Sigmoid colon (tissue), 7 donors: ENCODE measurements at places on chromosomes 3 and 15. TPM values are rescaled to one million over a fixed set of nuclear protein-coding genes. Genes with fewer than 3 reads are reported as not detected.

FRMD4B gene
- polyA plus RNA-seq, result 8.2 TPM

- no peak for DNase-seq
These were observed 397.1 kb upstream of the CFAP20DC start for GRCh38 chr3:59446775-59447465.

AHSG gene
- not detected for polyA plus RNA-seq

GOLGA8Q gene
- polyA plus RNA-seq, result 0.50 TPM

- no peak for DNase-seq
These were observed 61.4 kb upstream of the C15orf39 start for GRCh38 chr15:75140080-75140879.

DNA sequence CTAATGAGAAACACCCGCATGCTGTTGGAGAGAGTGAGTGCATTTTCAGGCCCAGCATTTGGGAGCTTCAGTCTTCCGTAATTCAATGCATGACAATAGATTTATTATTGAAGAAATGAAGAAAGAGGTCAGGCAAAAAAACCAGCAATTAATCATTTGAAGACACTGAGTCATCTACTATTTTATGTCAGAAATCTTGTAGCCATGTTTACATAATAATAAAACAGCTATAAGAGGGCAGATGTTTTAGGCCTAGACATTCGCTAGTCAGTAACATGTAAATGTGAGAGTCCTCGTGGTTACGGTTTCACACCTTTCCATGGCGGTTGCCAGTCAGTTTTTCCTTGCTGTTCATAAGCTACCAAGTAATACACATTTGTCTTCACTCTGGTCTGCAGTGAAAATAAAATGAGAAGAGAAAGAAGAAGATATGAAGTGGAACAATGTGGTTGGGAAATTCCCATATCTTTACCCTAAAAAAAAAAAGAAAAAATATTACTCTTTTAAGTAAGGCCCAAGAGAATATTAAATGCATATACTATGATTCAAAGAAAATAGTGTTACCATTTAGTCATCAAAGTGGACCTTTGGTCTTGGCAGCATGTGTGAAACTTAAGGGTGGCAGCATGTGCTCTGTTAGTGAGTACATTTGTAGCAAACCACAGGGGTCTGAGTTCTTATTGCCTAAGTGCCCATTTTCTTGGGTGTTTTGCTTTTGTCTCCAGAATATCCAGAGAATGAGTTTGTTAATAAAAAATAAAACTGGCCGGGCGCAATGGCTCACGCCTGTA is 140.5 kb upstream of the TBL1XR1 start:
- DNase-seq, result no peak

ZNF662 gene
- polyA plus RNA-seq, result 2.4 TPM

PLSCR5 gene
- not detected for polyA plus RNA-seq

GRCh38 chr15:63232405-63232804 is 43.0 kb downstream of the RAB8B start:
- DNase-seq, result no peak

DNA sequence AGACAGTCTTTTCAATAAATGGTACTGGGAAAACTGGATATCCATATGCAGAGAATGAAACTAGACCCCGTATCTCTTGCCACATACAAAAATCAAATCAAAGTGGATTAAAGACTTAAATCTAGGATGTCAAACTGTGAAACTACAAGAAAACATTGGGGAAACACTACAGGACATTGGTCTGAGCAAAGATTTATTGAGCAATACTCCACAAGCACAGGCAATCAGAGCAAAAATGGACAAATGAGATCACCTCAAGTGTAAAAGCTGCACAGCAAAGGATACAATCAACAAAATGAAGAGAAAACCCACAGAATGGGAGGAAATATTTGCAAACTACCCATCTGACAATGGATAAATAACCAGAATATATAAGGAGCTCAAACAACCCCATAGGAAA is 38.4 kb upstream of the MBNL1 start:
- DNase-seq, result no peak

ZNF280D gene
- 12.0 TPM for polyA plus RNA-seq

GRCh38 chr3:115713284-115713683 is 90.0 kb downstream of the GAP43 start:
- no peak for DNase-seq

DNA sequence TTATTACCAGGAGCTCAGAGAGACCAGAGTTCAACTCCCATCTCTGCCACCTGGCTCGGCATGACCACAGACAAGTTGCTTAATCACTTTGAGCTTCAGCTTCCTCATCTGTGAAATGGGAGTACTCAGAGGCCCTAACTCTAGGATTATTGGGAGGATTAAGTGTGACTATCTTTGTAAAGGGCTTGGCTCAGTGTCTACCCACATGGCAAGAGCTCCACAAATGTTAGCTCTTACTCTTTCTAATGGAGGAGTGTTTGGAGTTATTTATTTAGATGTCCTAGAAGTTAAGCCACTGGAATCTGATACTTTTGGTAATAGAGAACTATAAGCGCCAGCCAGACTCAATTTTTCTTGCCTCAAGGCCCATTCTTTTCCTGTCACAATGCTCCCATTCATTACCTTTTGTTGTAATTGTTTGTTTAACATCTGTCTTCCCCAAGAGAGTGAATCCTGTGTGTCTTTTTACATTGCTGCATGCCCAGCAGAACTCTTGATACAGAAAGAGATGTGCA is 12.3 kb upstream of the LMCD1 start:
- no peak for DNase-seq

CASR gene
- not detected for polyA plus RNA-seq

DNA sequence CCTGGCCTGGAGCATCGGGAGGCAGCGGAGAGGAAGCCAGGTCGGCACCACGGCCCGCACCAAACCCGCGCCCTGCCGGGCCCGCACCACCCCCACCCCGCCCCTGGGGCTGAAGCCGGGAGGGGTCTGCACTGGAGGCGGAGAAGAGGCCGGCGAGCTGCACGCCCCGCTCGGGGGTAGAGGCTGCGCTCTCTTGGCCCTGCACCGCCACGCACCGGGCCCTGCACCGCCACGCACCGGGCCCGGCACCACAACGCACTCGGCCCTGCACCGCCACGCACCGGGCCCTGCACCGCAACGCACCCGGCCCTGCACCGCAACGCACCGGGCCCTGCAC is 41.4 kb downstream of the MUC20 start:
- DNase-seq, result no peak

IGSF11 gene
- polyA plus RNA-seq, result not detected

DNA sequence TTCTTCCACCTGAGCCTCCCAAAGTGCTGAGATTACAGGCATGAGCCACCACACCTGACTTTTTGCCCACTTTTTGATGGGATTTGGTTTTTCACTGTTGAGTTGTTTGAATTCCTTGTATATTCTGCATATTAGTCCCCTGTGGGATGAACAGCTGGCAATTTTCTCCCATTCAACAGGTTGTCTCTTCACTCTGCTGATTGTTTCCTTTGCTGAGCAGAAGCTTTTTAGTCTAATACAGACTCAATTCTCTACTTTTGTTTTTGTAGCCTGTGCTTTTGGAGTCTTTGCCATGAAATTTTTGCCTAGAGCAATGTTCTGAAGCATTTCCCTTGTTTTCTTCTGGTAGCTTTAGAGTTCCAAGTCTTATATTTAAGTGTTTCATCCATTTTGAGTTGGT is 62.7 kb upstream of the MFGE8 start:
- no peak for DNase-seq

LDHAL6B gene
- polyA plus RNA-seq, result not detected

DNA sequence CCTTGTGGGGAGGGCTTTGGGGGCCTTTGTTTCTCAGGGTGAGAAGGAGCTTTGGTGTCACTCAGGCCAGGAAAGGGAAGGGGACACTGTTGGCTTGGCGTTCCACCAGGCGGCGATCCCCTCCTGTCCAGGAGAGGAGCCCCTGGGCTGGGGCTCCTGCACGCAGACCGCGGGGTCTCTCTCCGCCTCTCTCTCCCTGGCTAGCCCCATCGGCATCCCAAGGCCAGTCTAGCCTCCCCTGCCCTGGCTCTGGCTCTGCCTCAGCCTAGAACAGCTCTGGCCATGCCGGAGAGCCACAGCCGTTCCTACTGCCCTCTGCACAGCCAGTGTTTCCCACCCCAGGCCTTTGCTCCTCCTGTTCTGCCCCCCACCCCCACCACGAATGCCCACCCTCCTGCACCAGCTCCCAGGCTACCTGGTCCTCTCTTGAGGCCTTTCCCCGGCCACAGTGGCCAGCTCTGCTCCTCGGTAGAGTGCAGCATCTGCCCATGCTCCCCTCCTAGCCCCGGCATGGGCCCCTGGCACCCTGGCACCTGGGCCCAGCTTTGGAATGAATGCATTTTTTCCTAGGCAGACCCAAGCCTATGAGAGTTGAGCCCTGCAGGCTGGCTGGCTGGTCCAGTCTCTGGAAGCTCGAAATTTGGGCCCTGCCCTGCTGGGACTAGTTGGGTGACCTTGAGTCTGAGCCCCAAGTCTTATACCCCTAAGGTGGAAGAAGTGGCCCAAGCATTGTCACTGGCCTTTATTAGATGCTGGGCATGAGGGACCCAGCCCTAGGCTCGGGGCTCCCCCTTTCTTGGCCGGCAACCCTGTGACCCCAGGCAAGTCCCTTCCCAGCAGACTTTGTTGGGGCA is 2.4 kb downstream of the PLXNA1 start:
- DNase-seq, result no peak

- DNase-seq, result no peak
These were observed 67.8 kb downstream of the ARHGAP31 start for GRCh38 chr3:119362010-119362409.

HTR3E gene
- 1.2 TPM for polyA plus RNA-seq

SLC51B gene
- 76.3 TPM for polyA plus RNA-seq

LRRC15 gene
- polyA plus RNA-seq, result 0.20 TPM

AMIGO3 gene
- 0.46 TPM for polyA plus RNA-seq

DNA sequence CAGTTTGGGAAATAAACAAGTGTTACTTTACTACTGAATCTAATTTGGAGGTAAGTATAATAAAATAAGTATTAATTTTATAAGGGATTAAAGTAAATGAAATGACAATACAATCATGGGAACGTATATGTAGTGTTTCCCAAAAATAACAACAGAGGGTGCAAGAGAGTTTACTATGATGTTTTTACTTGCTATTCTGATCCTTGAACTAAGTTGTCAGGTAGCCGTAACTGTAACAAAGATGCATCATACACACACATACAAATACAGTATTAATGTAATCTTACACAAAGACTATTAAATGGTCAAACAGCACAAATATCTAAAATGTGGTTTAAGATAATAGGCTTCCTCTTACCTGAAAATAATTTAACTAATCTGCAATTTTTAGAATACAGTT is 311.4 kb downstream of the TBC1D5 start:
- DNase-seq, result no peak

- DNase-seq, result no peak
These were observed 94.3 kb downstream of the OXNAD1 start for GRCh38 chr3:16359331-16359730.

DNA sequence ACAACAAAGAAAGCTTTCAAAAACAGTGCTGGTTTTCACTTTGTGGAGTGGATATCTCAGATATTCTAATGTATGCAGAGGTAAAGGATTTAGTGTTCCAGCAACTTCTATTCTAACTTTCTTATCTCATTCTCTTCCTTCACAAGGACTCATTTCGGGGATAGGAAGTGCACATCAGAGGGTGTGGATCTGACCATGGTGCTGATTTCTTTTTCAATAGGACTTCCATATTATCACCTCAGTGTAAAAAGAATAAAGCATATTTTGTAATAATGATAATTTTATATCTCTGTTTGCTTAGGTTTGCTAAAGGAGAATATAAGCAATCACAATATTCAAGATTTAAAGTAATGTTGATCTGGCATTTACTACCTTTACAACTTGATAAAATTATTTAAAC is 12.5 kb upstream of the CADM2 start:
- DNase-seq, result no peak

GRCh38 chr15:31472636-31473384 is 146.2 kb downstream of the KLF13 start:
- no peak for DNase-seq

GRCh38 chr15:40232625-40233070 is 6.2 kb upstream of the PAK6 start:
- DNase-seq, result no peak

PIF1 gene
- polyA plus RNA-seq, result 2.4 TPM

DNA sequence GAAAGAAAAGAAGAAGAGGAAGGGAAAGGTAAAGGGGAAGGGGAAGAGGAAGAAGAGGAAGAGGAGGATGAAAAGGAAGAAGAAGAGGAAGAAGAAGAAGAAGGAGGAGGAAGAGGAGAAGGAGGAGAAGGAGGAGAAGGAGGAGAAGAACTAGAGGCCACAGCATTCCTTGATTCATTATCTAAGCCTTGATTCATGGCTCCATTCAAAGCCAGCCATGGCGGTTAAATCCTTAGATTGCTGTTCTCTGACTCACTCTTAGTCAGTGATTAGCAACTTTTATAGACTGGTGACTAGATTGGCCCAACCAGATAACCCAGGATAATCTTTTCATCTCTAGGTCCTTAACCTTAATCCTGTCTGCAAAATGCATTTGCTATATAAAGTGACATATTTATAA is 47.6 kb downstream of the OSTN start:
- no peak for DNase-seq

DNA sequence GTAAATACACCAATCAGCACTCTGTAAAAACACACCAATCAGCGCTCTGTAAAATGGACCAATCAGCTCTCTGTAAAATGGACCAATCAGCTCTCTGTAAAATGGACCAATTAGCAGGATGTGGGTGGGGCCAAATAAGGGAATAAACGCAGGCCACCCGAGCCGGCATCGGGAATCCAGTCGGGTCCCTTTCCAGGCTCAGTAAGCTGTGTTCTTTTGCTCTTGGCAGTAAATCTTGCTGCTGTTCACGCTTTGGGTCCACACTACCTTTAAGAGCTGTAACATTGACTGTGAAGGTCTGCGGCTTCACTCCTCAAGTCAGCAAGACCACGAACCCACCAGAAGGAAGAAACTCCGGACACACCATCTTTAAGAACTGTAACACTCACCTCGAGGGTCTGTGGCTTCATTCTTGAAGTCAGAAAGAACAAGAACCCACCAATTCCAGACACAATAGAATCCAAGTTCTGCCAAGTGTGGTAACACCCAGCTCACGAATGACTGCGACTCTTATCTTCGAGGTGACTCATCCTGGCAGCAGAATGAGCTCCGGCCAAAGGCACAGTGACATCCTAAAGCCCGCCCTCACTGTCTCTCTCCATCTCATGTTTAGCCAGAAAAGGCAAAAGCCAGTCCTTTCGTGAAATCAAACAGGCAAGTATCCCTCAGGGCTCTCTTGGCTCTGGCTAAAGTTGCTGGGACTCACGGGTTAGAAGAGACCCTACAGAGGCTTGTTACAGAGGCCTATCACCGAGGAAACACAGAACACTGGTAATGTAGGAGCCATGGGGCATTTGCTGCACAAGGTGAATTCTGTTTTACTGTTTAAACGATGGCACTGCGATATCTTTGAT is 155.2 kb downstream of the FAM43A start:
- DNase-seq, result no peak

CYP8B1 gene
- under 0.01 TPM for polyA plus RNA-seq

DNA sequence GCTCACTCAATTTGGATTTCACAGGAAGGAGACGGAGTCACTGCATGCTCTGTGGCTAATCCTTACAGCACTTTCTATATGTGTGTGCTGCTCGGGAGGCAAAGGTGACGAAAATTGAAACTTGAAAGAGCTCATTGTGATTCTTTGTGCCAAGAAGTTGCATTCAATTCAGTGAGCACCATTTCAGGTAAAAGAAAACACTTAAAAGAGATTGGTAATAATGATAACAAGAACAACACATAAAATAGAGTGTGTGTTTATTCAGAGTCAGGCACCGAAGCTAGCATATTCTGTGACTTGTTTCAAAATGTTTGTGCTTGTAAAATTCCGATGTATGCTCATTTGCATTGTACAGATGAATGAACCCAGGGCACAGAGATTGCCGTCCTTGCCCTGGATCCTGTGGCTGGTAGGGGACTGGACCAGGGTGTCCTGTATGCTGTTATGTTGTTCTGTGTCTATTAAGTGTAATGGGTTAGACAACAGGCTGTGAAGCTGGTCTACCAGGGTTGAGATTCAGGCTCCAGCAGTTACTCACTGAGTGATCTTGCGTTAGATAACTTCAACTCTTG is 193.3 kb upstream of the PROK2 start:
- no peak for DNase-seq
